ENCODE measurements at places on chromosomes 2 and 18.

DNA sequence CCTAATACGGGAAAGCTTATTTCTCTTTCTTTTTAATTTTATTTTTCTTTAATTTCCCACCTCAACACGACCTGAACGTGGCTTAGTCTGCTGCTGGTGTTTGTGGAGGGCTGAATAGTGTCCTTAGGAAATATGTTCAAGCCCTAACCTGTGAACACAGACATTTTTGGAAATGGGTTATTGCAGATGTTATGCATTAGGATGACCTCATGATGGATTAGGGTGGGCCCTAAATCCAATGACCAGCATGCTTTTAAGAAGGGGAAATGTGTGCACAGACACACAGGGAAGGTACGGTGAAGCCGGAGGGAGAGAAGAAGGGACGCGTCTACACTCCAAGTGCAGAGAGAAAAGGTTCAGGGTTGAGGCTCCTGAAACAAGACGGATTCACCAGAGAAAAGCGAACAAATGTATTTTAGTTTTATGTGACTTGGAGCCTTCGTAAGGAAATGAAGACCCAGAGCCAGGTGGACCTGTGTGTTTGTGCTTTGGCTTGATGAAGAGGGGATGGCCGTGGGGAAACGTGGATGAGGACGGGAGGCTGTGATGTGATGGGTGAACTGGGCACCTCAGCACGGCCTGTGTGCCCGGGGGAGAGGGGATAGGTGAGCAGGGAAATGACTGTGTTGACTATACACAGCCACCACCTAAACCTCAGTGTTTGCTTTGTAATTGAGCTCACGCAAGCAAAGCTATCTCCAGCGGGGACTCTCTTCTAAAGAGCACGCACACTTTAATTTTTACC is 37.5 kb downstream of the RTP5 start:
- DNase-seq, result no peak

GRCh38 chr18:54209471-54210180 is 14.8 kb downstream of the MBD2 start:
- DNase-seq, result no peak

GRCh38 chr2:43219383-43220228 is 6.8 kb downstream of the ZFP36L2 start:
- peak; percentile 76 for DNase-seq

DNA sequence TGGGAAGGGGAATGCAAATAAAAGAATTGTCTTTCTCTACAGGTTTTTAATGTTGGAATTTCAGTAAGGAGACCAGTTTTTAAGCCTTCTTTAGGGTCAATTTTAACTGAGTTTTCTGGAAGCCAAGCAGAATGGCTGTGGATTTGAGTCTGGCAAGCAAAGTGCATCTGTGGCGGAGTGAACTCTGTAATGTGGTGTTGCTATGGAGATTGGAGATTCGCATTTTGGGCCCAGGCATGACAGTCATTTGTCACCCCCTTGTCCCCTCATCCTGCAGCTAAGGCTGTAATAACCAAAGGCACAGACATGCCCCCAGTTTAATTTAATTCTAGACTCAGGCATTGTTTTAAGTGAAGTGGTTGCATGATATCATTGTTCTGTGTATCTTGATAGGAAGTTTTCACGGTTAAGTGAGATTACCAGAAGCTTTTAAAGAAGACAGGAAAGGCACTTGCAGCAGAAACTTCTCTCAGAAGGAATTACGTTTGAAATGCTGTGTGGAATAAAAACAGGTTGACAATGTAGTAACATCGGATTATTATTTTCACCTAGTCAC is 30.6 kb downstream of the ARMC9 start:
- DNase-seq, result no peak

DNA sequence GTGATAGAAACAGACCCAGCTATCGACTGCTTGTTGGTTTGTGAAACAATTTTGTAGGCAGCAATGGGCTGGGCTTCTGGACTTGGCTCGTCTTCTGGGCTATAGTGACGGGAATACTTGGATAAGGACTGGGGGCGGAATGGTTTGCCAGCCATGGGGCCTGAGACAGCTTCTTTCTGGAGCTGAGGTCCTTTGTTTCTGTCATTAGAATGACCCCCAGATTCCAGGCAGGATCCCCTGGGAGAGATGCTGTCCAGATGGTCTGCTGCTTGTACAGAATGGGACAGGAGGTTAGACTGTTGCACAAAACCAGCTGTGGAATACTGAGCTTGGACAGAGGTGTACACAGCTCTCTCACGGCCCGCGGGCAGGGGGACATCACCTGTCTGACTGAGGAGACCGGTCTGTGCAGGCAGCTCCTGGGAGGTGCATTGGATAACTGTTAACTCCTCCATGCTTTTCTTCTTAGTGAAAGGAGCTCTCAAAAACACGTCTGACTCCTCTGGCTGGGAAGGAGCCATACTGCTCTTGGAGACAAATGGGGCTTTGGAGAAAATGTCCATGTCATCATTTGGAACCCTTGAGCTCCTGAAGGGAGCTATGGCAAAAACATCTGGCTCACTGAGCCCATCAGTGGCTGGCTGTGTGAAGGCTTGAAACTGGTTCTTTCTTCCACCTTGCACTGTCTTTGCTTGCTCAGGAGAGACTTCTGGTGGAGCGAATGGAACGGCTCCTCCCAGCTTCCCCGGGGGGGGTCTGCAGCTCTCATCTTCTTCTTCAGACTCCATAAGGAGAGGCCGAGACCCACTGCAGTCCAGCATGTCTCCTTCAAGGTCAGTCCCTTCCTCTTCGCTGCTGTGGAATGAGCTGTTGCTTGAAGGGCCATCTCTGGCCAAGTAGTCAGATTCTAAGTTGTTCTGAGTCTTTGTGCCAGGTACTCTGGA is 28.6 kb upstream of the NFU1 start:
- DNase-seq, result no peak

DNA sequence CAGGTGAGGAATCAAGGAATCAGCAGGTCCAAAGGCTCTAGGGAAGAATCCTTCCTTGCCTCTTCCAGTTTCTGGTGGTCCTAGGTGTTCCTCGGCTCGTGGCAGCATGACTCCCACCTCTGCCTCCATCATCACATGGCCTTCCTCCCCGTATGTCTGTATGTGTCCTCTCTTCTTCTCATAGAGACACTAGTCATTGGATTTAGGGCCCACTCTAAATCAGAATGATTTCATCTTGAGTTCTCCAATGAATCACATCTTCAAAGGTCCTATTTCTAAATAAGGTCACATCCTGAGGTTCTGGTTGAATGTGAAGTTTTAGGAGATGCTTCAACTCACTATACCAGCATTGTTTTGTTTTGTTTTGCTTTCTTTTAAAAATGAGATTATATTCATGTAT is 11.1 kb upstream of the AGFG1 start:
- DNase-seq, result no peak

DNA sequence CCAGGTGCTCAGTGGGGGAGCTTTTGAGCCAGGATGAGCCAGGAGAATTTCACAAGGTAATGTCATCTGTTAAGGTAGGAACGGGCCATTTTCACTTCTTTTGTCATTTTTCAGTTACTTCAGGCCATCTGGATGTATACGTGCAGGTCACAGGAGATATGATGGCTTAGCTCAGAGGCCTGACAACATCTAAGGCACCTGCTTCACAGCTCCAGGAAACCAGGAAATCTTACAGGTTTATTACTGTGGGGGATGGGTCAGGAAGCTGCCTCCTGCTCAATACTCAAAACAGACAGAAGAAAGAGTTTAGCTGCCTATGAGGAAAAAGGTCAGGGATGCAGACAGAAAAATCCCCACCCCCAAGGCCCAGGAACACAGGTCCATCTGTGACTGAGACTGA is 364.3 kb upstream of the LRP1B start:
- no peak for DNase-seq

DNA sequence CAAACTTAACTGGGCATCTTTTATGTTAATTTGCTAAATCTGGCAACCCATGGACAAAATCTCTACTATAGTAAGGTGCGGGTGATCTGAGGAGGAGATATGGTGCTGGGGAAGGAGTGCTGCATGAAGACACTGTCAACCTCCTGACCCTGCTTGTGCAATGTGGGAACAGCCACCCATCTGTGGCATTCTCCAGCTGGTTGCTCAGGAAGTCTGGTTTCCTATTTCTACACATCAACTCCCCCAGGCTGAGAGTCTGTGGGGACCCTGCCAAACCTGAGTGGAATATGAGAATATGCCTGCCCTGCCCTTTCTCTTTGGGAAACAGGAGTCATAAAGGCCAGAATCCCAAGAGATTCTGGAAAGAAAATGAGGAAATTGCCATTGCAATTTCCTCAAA is 60.1 kb upstream of the PAX3 start:
- DNase-seq, result no peak

DNA sequence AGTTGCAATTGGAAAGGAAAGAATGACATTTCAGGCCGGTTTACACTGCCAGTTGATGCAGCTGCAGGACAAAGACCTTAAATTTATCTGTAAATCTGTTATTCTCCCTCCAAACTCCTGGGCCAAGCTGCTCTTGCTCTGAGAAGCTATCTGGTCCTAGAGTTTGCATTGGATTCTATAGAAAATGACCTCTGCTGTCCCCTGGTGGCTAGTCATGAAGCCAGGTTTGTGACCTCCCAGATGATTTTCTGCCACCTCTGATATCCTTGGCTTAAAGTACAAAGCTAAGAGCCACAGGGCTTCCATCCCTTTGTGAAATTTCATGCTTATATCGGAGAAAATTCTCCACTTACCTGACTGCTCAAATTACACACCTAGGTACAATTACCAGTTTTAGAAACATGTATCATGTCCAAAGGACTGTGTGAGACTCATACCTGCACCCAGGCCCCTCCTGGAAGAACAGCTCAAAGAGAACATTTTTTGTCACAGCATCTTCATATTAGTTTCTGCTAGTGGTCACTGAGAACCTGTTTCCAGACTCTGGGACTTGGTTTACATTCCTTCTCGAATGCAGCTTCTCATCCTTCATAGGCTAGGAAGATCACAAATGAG is 28.9 kb upstream of the IER3IP1 start:
- DNase-seq, result peak; percentile 45

DNA sequence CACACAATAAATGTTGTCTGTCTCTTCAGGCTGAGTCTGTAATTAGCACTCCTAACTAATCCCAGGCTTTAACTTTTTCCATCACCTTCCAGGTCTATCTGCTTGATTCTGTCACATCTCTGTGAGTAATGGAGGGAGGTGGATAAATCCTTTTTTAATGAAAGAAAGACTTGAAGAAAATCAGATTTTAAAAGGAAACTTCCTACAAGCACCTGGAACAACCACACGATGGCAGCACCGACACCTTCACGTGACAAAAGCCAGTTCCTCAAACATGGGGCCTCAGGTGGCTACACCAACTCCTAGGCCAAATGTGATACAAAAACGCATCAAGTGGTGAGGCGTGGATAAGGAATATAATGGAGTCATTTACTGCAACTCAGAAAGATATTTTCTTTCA is 41.8 kb downstream of the TGFBRAP1 start:
- DNase-seq, result peak; percentile 20

- no peak for DNase-seq
Measured at GRCh38 chr2:5991305-5991968, 299.3 kb downstream of the SOX11 start.

DNA sequence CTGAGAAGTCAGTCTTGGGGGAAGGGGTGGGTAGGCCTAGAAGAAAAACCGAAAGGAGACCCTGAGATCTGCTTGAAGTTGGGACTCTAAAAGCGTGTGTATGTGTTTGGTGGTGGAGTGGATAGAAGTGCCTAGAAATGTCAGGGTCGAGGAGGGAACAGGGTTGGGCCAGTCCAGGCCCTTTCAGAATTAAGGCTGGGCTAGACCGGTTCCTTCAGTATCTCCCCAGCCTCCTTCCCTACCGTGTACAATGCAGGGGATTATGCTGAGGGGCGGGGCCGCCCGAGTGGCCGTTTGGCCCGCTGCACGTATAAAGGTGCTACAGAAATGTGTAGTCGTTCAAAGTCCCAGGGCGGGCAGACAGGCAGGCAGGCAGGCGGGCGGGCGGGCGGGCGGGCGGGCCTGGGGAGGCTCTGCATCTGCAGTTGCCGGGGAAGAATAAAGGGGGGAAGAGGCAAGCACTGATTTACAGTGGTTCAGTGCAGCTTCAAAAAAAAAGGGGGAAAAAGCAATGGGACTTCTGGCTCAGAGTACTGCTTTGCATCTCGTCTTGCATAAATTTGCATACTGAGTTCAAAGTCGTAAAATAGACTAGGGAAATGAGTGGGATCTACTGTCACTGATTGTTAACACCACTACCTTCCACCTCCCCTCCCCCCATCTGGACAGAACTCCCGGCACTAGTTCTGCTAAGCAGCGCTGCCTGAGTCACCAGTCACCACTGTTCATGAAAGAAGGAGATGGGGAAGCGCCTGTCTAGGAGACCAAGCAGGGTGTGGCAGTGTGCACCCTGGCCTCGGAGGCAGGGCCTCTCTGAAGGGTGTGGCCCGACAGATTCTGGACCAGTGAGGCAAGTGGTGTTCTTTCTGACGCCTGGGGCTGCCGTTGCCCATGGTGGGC is 3.6 kb downstream of the IGFBP2 start:
- DNase-seq, result no peak

GRCh38 chr2:55954306-55955035 is 30.9 kb upstream of the EFEMP1 start:
- no peak for DNase-seq

GRCh38 chr2:174750923-174751441 is 13.3 kb downstream of the CHRNA1 start:
- DNase-seq, result peak; percentile 52

- DNase-seq, result no peak
Measured at GRCh38 chr18:37161491-37161890, 332.6 kb downstream of the KIAA1328 start.

- no peak for DNase-seq
Measured at GRCh38 chr18:37986665-37987064, 421.1 kb upstream of the CELF4 start.

GRCh38 chr2:223065107-223065506 is 13.1 kb downstream of the KCNE4 start:
- DNase-seq, result no peak
